Cardiac septum (tissue), 1 donor: ENCODE measurements at places on chromosomes 5 and 9. TPM values are rescaled to one million over a fixed set of nuclear protein-coding genes. Genes with fewer than 3 reads are reported as not detected.

PIGO gene
- 9.3 TPM for total RNA-seq

IFNE gene
- total RNA-seq: not detected

GDA gene
- not detected for total RNA-seq

MEIKIN gene
- total RNA-seq: not detected

FEM1C gene
- total RNA-seq: 56.1 TPM

SELENOP gene
- total RNA-seq: 149 TPM

OTP gene
- not detected for total RNA-seq

C6 gene
- total RNA-seq: 25.8 TPM

PTGR1 gene
- 42.0 TPM for total RNA-seq

GRCh38 chr5:174775081-174775480, 50.7 kb downstream of the MSX2 start:
- no peak for DNase-seq

DNA sequence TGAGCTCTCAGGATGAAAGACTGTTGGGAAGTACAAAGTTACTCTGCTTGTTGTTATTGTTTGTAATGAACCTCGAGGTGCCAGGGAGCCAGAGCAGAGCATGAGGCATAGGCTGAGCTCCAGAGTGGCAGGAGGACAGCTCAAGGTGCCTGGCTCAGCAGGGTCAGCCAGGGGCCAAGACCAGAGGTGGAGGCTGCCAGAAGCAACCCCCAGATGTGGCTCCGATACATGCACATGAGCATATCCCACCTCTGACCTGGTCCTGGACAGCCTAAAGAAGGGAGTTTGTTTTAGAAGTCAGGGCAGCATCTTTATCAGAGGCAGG, 105.6 kb downstream of the PSD2 start:
- DNase-seq: no peak

GRCh38 chr5:93675460-93676450, 65.6 kb downstream of the POU5F2 start:
- DNase-seq: no peak

DNA sequence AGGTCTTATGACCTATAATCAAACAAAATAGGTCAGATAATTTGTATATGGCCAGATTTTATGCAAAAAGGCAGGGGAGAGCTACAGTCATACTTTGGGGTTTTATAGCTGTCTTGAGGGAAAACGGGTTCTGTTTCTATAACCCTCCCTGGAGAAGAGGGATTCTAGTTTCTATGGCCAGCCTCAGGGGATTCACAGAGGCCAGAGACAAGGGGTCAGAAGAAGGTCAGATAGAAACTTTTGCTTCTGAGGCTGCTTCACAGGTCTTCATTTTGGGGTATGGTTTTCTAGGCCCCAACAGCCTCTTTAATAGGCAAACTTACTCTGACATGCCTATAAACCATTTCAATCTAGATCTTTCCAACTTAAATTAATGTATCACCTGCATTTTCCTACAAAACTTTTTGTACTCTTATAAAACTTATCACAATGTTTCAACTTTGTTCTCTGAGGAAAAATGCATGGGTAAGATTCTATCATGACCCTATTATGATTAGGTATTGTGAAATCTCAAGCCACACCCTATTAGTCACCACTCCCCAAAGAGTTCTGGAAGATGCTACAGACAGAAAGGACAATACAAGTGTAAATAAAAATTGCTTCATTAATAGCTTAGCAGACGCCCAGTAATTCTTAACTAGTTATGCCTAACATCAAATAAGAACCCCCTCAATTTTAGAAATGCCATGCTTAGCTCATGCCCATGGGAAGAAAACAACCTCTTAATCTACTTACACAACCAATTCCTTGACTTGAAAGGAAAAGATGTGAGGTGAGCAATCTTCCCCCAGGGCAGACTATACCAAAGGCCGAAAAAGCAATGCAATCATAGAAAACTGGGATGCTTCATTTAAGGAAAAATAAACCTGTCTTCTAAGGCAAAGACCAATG, 396.6 kb downstream of the TLR4 start:
- DNase-seq: no peak

- DNase-seq: no peak
Observed at GRCh38 chr9:135255033-135255840, 167.8 kb downstream of the OLFM1 start.

- no peak for DNase-seq
Observed at GRCh38 chr5:61617995-61618525, 286.0 kb downstream of the ZSWIM6 start.

DNA sequence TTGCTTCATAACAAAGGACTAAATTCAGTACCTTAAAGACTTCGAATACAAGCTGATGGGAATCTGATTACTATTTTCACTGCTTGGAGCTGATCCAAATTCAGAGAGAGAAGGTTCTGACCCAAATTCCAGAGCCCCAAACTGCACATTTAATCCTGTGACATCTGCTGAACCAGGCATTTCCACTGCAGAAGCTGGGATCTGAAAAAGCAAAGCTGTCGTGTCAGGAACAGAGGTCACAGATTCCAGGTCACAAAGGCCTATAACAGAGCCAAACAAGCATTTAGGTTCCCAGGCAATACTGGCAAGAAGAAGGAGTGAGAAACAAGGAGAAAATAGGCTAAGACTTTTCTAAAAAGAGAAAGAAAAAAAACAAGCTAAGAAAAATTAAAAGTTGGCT, 105.3 kb downstream of the UBAP2 start:
- no peak for DNase-seq

DNA sequence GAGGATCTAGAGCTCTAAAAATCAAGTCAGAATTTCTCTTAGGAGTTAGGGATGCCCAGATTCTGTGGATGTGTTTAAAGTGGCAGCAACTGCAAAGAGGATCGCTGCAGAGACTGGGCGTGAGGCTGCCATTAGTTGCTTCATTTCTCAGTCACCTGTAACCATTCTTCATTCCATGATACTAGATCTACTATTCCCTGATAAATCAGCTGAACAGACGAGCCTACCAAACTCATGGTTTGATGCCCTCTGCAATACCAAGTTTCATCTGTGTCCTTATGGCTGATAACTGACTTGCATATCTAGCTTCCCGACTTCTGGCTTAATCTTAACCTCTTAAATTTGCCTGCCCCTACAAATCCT, 33.3 kb downstream of the UBE2R2 start:
- no peak for DNase-seq

DNA sequence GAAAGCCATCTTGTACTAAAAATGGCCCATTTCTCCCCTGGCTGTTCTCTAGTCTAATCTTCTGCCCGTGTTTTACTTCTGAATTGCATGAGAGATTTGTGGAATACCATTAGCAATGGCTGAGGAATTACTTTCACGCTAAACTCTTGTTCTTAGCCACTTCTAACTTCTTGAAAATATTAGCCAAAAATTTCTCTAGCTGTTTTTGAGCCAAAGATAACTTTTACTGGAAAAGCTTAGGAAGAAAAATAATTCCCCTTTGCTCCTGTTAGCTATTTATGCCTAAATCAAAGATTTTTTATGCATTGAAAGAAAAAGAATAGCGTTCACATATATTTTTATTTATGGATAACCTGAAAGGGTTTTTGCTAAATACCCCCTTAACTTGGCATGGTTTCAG, 287.8 kb downstream of the MTRR start:
- no peak for DNase-seq

- no peak for DNase-seq
Observed at GRCh38 chr9:35426627-35427026, 63.3 kb upstream of the RUSC2 start.

GRCh38 chr5:36686881-36687280, 80.5 kb downstream of the SLC1A3 start:
- DNase-seq: no peak

- no peak for DNase-seq
Observed at GRCh38 chr5:73367650-73368049, 80.9 kb downstream of the FOXD1 start.

- DNase-seq: no peak
Observed at GRCh38 chr5:30968971-30969370, 224.5 kb upstream of the CDH6 start.

GRCh38 chr5:133458435-133458834, 153.9 kb downstream of the FSTL4 start:
- no peak for DNase-seq

DNA sequence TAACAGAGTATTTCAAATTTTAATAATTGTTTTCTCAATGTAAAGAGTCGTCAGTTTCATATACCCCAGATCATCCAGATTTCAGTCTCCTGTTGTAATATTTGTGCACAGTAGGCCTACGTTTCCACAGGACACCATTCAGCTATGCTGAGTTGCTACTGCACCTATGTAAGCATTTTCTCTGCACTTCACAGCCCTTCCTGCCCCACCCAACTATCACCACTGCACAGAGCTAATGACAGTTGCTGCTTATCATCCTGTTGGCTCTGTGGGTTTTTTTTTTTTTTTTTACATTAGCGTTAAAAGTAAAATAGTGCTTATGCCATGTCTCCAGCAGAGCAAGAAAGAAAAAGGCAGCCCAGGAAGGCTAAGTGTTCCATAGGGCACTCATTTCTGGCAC, 5.9 kb upstream of the PRKACG start:
- DNase-seq: no peak

DNA sequence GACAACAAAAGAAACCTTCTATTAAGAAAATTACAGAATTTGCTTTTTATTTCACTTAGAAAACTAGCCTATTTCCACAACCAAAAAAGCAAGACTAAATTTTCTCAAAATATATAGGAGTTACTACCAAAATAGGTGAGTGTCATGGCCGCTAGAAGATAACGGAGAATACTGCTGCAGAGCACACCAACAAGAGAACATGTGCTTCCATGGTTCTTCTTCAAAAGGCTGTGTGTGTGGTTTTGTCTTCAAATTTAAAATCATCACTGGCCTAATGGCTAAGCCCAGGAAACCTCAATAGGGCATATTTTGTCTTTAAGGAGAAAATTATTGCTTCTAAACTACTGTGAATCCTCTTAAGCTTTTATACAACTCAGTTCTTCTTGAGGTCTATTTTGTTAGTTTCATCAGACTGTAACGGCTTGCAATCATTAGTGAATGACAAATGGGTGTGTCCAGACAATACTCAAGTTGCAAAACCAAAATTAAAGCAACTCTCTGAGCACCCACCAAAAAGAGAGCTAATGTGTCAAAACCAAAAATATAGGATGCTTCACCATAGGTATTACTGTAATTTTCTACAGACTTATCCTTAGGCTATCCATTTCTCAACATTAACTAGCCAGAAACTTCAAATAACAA, 3.3 kb downstream of the SETX start:
- no peak for DNase-seq

GRCh38 chr9:128192601-128193371, 1.4 kb upstream of the CIZ1 start:
- DNase-seq: peak; percentile 91

- DNase-seq: no peak
Observed at GRCh38 chr5:6195711-6196358, 182.5 kb downstream of the MED10 start.

DNA sequence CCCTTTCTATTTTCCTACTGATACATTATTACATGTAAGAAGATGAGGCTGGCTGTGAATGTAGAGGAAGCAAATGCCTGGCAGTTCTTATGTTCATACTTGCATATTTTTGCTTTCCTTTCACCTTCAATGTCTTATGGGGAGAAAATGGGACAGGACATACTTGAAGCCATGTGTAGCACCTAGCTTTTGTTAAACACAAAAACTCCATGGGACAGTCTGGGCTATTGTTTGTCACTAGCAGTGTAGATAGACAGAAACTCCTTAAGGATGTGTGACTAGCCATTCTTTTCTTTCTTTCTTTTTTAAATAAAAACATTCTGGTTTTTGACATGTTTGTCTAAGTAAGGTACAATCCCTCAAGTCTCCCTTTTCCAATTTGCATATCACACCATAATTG, 122.7 kb downstream of the ARL15 start:
- no peak for DNase-seq

DNA sequence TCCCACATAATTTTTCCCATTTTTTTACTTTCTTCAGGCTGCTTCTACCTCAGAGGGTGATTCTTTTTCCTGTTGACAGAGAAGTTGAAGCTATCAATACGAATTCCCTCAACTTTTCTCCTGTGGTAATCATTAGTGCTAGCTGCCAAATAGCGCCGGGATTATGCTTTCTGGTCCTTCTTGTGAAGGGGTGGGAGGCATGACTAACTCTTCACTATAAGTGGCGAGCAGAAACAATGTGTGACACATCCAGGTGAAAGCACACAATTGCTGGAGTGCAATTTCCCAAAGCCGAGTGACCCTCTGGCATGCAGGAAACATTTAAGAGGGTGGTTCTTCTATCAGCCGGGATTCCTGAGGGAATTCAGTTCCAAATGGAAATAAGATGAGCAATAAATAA, 56.0 kb downstream of the TRPC7 start:
- no peak for DNase-seq
